SJSA1 (cell line): ENCODE measurements at places on chromosomes 5 and 9. TPM values are rescaled to one million over a fixed set of nuclear protein-coding genes. Genes with fewer than 3 reads are reported as not detected.

DNA sequence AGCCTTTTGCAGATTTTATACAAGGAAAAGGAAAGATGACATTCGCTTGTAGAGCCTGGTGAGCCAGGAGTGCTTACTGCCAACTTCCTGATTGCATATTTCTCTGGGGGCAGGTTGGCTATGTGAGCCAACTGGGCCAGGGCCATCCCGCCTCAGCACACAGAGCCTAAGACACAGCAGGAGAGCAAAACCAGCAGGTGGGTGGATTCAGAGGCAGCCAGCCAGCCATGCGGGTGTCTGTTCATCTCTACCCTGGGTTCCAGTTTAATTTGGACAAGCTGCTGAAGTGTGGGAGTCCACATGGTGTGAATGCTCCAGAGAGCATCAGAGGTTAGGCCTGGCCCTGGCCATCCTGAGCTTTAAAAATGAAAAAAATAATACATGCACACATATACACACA, 291.4 kb downstream of the ARHGEF28 start:
- H3K4me1 ChIP-seq = peaks cover 16% of the 10 kb centered on the region
- H3K36me3 ChIP-seq = peaks cover 4% of the 10 kb centered on the region; the same call in 1 of the 2 replicates
- no peak overlapping the region for H3K4me3 ChIP-seq
- no peaks in the 10 kb centered on the region for H3K27me3 ChIP-seq
- DNase-seq = no peak

DNA sequence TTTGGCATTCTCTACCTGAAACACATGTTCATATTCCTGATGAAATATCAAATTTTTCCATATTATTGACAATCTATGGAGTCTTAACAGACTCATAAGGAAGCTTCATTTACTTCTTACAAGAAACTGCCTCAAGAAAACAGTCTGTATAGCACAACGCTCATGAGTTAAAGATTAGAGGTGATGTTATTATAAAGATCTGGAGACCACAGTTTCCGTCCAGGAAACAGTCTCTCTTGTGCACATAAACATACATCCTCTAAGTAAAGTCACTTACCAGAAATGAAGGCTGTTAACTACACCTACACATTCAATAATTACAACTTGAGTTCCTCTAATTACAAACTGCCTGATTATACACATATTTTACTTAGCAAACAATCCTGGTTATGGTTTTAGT, 86.9 kb downstream of the RAPGEF6 start:
- H3K27ac ChIP-seq = no peak overlapping the region
- no peak overlapping the region for H3K4me3 ChIP-seq
- peaks cover 3% of the 10 kb centered on the region; the same call in 1 of the 2 replicates for H3K4me1 ChIP-seq
- no peaks in the 10 kb centered on the region for H3K27me3 ChIP-seq

DNA sequence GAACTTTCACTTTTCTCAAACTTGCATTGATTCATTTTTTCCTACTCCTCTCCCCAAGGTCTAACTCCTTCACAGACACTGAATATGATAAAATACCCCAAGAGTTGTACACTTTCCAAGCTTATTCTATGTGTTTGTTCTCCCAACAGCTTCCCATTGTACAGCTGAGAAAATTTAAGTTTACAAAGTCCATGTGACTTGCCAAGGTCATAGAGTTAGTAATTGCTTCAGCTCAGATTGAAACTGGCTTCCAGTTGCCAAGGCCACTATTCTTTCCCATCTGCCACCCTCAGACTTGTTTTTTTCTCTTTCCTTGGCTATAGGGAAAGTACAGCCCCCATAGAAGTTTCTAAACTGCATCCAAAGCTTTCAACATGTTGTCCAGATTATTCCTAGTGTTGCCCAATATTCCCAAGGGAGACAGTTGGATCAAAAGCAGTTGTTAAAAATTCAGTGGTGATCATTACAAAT, 34.8 kb downstream of the TNFSF8 start:
- peak overlapping the region; percentile 79 for H3K27ac ChIP-seq
- H3K27me3 ChIP-seq = no peaks in the 10 kb centered on the region
- H3K4me1 ChIP-seq = peaks cover 32% of the 10 kb centered on the region
- H3K36me3 ChIP-seq = no peaks in the 10 kb centered on the region
- no peak overlapping the region for H3K4me3 ChIP-seq

- no peaks in the 10 kb centered on the region for H3K4me1 ChIP-seq
- no peaks in the 10 kb centered on the region for H3K36me3 ChIP-seq
- H3K27me3 ChIP-seq = no peaks in the 10 kb centered on the region
- no peak for DNase-seq
These were observed 207.2 kb downstream of the ENC1 start for GRCh38 chr5:74433255-74433895.

The CCL21 gene
- not detected in 2 replicates for total RNA-seq

The C9 gene
- 0.37 TPM in 1 of 2 replicates, not detected in the other for total RNA-seq
